CD4-positive, alpha-beta T cell treated with Interleukin-2 at 100 ng/mL for 4 hours (primary cell): ENCODE measurements at places on chromosomes 16 and 17.

DNA sequence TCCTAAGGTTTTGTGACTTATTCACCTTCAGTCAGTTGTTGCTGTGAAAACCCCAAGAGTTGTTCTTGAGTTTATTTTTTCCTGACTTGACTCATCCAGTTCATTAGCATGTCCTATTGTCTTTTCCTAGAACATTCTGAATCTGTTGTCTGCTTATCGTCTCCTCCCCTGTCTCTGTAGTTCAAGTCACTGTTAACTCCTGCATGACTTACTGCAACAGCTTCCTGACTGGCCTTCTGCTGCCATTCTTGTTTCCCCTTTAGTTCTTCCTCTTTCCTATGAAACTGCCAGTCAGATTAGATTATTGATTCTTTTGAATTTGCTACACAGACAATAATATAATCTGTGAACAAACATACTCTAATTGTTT is 161.5 kb downstream of the FTO start:
- no peak for DNase-seq

DNA sequence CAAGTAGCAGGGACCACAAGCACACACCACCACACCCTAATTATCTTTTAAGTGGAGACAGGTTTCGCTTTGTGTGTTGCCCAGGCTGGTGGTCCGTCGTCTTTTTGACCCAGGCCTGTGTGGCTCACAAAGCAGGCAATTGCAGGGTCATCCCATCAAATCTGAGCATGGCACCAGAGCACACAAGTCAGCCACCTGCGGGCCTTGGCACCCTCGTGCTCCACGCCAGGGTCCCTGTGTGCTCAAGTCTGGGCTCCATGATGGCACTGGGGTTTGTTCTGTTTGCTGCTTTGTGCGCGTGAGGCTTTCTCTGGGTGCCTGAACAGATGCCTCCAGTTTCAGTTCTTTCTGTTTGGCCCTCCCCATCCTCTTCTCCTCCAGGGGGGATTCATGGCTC is 2.4 kb upstream of the CAPN15 start:
- DNase-seq = no peak

- no peak for DNase-seq
These were observed 78.3 kb downstream of the IRX3 start for GRCh38 chr16:54208237-54208636.

DNA sequence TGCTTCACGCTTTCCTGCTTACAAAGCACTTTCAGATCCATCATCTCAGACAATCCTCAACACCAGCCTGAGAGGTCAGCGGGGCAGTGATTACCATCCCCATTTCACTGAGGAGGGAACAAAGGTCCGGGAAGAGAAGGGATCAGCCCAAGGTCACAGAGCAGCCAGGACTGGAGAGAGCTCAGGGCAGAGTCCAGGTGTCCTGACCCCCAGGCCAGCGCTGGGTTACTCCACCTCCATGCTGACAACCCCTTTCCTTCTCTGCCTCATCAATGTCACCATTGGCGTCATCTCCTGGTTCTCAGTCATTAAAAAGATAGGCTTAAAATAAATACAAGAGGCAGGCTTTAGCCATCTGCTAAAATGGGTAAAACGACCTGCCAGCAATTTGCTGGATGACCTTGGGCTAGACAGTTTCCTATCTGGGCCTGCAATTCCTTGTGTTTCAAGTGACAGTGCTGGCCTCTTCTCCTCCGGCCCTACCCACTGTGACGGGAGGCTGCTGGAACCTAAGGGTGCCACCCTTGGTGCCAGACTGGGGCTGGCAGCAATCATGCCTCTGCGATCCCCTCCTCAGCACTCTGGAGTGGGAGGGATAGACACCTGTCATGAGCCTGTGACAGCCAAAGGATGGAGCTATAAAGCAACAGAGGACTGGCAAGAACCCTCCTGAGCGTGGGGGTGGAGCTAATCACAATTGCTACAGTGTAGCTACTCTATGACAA is 79.5 kb upstream of the CCL1 start:
- no peak for DNase-seq

DNA sequence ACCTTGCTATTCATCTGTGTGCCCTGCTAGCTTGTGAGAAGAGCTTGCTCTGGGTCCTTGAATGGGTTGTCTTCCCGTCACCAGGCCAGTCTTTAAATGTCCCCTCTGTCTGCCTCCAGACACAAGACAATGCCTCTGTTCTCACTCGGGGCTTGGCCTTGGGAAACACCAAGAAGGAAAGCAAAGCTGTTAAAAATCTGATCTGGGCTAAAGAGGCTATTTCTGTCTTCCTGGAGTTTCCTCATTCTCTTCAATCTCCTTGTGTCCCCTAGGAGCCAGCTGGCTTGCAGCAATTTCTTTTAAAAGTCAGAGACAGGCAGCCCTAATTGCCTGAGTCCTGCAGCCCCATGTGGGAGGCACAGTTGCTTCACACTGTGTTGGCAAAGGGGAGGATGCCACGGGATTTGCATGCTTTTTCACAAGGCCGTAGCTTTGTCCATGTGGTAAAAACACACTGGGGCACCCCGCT is 2.5 kb downstream of the DNAI2 start:
- DNase-seq = no peak

GRCh38 chr16:77060614-77061013 is 130.4 kb upstream of the MON1B start:
- no peak for DNase-seq

- DNase-seq = no peak
These were observed 812.3 kb downstream of the CDH11 start for GRCh38 chr16:64309398-64310110.

DNA sequence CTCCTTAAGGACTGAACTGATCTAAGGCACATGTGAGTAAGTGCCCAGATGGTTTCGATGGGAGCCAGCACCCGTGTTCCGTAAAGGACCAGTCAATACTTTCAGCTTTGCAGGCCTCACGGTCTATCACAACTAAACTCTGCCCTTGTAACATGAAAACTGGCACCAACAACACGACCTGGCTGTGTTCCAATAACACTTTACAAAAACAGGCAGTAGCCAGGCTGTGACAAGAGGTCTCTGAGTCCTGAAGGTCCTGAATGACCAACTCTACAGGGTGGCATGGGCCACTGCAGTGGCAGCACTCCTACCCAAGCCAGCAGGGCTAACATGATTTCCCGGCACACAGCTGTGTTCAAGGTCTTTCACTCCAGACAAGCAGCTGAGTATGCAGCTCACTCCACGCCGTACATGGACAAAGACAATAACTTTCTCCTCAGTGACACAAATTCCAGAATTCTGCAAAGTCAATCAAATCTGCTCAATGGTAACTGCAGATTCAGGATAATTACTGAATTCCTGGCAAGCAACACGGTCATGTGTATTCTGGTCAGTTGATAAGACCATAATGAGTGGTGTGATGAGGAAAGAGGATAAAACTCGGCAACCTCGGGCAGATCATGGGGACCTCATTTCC is 15.3 kb downstream of the NPLOC4 start:
- no peak for DNase-seq

- DNase-seq = no peak
These were observed 47.8 kb downstream of the PITPNM3 start for GRCh38 chr17:6508519-6509030.

- no peak for DNase-seq
These were observed 13.2 kb downstream of the SDK2 start for GRCh38 chr17:73630965-73631595.

DNA sequence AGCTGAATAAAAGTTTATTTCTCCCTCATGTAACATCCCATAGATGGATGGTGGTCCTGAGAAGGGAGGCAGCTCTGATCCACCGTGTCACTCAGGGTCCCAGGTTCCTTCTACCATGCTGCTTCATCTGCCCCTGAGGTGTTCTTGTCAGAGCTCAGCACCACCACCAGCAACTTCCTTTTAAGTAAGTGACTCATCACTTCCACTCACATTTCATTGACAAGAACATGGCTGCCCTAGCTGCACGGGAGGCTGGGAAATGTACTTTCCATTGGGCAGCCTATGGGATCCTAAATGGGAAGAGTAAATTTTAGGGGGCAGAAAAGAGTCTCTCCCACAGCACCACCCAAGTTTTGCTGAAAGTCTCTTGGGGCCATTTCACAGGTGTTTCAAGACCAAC is 134.7 kb downstream of the USP31 start:
- DNase-seq = no peak

DNA sequence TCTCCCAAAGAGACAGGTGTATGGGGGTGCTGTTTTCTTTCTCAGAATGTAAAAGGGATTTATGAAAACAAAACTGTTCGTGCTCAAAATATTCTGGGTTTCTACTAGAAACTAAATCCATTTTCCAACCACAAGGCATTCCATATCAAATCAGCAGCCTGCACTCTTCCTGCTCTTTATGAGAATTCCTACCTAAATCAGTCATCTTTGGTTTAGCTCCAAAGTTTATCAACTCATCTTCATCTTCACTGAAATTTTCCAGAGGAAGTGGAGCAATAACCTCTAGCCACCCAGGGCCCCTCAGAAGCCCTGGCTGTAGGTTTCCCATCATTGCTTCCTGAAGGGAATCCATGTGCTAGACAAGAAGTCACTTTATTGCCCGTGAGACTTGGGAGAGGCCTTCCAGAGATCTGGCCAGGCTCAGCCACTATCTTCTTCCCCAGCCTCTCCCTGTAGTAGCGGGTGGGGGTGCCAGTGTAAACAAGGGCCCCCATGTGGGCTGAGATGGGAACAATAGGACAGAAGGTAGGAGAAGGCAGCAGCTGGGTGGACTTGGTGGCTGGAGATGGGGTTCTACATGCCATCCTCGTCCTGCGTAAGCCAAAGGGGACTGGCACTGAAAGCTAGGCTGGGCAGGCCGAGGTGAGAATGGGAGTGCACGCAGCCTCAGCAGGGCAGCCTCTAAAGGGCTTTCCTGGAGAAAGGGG is 22.0 kb upstream of the ALDH3A1 start:
- DNase-seq = no peak

GRCh38 chr16:30187971-30188561 is 4.7 kb downstream of the CORO1A start:
- no peak for DNase-seq

GRCh38 chr17:27613433-27613832 is 17.6 kb upstream of the LGALS9 start:
- DNase-seq = no peak

DNA sequence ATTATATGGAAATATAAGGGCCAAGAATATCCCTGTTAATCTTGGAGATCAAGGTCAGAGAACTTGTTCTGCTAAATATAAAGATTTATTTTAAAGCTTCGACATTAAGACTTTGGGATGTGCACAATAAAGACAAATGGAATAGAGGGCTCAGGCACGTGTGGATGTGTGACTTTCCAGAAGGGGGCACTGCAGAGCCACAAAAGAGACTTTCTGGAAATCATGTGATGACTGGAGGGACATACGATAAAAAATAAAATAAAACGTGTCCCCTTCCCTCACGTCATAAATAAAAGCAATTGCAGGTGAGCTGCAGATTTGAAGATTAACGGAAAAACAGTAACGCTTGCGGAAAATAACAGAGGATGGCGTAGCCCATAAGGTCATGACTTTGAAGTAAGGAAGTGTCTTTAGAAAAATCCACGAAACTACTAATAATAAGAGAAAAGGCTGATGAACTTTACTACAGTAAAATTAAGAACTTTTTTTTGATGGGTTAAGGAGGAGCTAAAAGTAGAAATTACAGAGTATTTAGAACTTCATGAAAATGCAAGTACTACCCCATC is 9.4 kb upstream of the ENGASE start:
- DNase-seq = peak; percentile 66

GRCh38 chr16:66948837-66949225 is 12.2 kb upstream of the CES3 start:
- DNase-seq = no peak

DNA sequence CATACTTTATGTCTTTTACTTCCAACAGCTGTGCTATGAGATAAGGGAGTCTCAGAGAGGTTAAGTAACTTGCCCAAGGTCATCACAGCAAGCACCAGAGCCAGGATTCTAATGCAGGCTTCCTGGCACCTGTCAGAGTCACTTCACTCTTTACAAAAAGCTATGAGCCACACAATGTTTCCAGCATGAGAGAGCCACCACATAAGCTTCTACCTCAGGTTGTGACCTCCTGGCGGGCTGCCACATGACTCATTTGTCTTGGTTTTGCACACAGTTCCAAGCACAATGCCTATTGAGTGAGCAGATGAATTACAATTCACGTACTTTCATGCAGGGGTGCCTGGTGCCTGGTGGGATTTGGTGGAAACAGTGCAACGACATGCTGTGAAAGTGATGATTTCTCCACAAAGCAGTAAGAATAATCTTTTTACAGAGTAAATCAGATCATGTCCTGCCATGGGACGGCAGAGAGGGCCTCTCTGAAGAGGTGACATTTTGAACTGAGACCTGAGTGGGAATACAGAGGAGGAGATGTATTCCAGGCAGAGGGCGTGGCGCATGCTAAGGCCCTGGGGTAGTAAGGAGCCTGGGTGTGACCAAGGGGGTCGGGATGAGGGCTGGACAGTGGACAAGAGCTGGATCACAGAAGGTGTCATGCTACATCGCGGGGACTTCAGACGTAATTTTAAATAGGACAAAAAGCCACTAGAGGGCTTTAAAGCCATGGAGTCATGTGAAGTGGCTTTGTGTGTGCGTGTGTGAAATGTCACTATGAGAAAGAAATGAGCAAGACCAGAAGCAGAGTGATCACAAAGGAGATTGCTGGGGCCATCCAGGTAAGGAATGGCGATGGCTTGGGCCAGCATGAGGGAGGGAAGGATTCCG is 53.4 kb downstream of the CACNG3 start:
- no peak for DNase-seq

- DNase-seq = no peak
These were observed 1.4 kb downstream of the PAQR4 start for GRCh38 chr16:2970563-2970962.

GRCh38 chr17:46191322-46192188 is 1.7 kb downstream of the KANSL1 start:
- peak; percentile 42 for DNase-seq

DNA sequence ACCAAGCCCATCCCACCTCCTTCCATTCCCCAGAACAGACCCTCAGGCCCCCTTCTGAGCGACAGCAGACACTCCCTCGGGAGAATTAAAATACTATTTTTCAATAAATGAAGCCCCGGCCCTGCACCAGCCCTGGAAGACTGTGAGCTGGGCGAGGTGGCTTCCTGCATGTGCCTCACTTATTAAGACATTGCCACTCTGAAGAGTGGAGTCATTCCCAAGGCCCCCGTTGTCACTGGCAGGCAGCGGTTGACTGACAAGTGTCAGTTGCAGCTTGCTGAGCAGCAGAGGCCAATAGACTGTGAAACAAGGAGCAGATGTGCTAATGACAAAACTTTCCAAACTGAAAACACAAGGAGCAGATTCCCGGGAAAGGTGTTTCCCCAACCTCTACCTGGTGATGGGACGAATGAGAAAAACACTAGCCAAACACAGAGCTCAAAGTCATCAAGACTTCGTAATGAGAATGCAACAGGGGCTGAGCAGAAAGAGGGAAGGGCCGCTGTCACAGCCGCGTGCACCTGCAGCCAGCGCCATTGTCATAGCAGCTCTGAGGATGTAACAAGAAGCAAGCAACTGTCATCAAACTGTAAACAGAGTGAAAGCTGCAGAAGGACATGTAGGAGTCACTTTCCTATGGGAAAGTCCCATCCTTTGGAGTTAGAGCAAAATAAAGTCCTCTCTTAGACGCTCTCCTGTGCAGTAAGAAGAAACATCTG is 232.1 kb downstream of the C16orf78 start:
- DNase-seq = no peak

DNA sequence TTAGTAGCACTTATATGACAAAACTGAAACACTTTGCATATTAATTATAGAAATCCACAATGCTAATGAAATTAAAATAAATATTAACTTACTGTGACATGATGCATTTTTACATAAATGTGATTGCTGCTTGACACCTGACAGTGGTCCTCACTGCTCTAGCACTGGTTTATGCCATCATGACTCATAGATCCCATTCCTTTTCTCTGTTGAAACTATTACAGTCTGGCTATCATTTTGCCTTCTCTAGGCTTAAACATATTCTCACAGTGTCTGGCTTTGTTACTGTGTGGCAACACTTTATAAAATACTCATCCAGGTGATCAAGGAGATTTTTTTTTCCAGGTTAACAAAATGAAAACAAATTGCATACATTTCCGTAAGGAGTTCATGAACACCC is 108.0 kb downstream of the MRTFB start:
- no peak for DNase-seq
